Central memory CD4-positive, alpha-beta T cell (primary cell): ENCODE measurements at places on chromosomes 6 and 20.
A peak's percentile ranks its signal among the peaks of the same experiment; 100 is the strongest.

DNA sequence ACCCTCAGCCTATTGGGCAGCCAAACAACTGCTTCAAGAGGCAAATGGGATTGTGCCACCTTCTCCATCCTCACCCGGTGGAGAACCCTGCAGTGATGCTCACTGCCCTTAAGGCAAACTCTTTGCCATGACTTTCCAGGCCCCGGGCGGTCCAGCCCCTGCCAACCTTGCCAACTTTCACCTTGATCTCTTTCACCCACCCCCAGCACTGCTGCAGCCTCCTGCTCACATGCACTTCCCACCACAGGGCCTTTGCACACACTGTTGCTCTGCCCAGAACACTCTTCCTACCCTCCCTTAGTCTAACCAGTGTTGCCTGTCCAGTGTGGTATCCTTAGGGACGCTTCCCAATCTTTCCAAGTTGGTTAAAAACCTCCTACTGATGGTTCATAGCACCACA lies 221.1 kb downstream of the EYA2 start:
- DNase-seq: no peak

DNA sequence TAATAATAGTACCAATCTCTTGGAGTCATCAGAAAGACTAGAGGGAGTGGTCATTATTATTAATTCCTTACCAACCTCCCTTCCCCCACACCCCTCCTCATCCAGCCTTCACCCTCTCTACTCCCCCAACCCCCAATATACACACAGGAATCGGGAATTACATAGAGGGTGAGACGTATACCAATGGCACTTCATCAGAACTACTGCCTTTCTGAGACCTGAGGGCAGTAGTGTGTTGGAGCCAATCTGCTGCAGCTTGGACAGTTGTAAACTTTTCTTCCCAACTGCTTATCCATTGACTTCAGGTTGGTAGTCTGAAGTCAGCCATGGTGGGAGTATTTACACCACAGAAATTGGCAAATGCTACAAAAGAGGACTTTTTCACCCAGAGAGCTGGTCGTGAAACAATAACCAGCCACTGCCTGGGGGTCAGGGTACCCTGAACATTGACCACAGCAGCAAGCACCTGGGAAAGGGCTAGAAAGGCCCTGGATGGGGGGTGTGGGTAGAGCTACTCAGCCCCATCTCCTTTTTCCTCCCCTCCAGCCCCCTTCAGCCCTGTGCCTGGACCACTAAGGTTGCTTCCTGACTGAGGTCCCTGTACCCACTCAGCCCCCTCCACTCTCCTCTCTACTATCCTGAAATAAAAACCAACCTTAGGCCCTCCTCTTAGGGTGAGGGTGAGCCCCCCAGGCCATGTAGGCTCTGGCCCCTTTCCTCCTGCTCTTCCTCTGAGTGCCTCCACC lies 161.5 kb downstream of the MRPL14 start:
- no peak for DNase-seq

DNA sequence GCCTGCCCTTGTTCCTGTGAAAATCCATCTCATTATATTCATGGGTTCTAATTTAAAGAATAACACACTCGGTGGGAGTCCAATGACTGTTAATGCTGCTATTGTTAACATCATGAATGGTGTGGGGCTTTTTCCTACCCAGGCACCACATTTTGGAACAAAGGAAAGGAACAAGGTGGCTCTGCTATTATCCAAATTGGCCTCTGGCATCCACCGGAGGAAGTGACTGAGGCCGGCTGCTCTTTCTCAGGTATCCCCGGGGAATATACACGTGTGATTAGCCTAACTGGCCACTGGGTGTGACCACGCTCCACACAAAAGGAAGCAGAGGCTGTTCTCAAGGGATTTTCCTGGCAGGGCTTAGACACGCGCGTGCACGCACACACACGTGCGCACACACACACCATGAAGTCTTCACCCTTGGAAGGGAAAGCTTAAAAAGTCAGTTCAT lies 601.2 kb upstream of the ARID1B start:
- DNase-seq: no peak

DNA sequence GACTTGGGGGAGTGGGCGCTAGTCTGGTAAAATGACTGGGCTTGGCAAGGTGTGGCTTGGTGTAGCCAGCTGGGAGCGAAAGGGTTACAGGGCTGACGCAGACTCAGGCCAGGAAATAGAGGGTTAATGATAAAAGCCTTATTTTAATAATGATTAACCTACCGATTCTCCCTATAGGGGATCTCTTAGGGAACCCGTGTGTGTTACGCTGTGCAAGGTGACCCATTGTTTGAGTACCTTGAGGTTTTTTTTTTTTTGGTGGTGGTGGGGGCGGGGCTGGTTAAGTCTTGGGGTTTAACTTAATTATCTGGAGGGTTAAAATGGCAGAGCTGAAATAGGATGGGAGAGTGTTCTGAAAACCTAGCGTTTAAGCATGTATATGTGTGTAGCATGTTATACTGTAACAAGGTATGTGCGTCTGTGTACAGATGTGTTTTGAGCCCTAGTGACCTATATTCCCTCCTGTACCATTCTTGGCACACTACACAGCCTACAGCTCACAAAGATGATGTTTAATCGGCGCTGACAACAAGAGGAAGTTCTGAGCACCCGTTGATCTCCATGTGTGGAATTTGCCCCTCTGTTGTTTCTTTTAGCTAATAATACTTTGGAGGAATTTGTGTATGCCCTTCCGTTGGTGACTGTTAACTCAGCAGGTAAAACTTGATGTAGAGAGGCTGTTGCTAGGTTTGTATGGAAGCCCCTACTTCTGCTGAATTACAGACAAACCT lies 1.3 kb downstream of the CARMIL1 start:
- DNase-seq: peak; percentile 3

DNA sequence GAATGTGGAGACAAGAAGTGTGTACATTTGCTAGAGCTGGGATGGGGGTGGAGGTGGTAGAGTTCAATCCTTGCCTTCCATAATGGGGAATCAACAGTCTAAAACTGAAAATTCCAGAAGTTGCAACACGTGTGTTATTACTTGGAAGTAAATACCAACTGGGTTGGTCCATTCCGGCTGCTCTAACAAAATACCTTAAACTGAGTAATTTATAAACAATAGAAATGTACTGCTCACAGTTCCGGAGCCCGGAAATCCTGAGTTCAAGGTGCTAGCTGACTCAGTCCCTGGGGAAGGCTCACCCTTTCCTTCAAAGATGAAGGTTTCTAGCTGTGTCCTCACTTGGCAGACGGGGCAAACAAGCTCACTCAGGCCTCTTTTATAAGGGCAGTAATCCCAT lies 59.0 kb downstream of the RIN2 start:
- DNase-seq: no peak

DNA sequence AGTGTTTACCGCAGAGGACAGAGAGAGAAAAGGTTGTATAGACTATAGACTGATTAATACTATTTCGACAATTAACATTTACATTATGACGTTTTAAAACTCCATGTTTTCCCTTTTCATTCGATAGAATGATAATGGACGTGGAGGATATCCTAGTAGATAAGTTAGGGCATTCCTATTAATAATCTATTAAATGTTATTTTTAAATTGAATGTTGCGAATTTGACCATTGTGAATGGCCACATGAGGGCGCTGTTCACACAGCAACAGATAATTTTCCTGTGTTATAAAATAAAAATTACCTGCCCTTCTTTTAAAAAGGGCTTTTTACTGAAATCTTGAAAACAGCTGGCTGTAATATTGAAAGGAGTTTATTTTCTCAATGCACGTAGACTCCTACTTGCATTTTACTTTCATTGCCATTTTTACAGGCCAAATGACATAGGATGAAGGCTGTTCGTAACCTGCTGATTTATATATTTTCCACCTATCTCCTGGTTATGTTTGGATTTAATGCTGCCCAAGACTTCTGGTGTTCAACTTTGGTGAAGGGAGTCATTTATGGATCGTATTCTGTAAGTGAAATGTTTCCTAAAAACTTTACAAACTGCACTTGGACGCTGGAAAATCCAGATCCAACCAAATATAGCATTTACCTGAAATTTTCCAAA lies 3.3 kb downstream of the ADGRB3 start:
- no peak for DNase-seq

DNA sequence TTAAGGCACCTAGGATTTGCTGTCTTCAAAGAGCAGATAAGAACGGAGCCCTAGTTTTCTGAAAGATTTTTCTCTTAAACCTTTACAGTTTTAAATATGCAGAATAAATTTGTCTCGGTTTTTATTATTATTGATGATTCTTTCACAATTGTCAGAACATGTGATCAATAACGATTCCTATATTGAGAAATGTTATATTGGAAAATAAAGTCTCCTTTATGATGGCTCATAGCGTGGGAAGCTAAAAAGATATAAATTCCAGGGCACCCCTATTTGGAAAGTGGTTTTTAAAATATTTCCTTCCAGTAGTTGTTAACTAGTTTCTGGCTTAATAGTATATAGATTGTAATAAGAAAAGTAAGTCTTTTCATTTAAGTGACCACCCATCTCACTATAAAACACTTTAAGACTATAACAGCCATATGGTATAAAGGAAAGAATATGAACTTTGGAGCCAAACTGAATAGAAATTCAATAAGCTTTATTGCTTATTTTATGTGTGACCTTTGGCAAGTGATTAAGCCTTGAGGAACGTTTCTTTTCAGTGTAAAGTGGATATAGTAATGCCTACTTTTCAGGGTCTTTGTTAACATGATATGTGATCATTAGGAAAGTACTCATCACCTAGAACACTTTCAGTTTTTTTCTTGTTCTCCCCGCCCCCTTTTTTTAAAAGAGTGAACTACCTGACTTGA lies 369.6 kb downstream of the LAMA2 start:
- DNase-seq: no peak

- DNase-seq: no peak
Measured at GRCh38 chr20:44809380-44810060, 826 bp downstream of the RIMS4 start.

- no peak for DNase-seq
Measured at GRCh38 chr20:50202677-50203076, 12.0 kb downstream of the CEBPB start.

- no peak for DNase-seq
Measured at GRCh38 chr6:113451049-113451448, 406.1 kb upstream of the MARCKS start.

DNA sequence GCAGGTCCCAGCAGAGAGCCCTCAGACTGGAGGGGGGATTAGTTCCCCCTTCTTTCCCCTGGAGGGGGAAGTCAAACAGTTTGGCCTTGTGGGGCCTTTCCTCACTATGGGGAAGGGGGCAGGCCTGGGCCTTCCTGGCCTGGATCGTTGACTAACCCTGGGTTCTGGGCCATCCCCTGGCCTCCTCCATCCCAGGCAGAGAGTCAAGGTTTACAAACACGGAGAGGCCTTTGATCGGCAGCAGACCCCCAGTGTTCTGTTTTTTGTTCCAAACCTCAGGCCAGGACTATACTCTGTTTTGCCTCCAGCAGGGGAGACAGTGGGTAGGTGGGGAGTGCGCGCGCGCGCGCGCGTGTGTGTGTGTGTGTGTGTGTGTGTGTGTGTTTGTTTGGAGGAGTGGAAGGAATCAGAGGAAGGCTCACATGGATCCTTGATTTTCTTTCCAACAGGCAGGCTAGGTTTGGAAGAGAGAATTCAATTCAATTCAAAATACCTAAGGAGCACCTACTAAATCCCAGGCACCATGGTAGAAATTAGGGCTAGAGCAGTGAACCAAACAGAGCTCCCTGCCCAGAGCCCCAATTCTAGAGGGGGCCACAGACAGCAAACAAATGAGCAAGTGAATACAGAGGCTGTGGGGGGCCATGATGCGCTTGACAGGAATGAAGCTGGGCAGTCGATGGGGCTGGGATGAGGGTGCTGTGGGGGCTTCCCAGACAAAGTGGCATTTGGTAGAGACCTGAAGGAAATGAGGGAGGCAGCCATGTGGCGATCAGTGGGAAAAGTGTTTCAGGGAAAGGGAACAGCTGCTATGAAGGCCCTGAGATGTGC lies 14.8 kb downstream of the TP53RK start:
- DNase-seq: no peak

DNA sequence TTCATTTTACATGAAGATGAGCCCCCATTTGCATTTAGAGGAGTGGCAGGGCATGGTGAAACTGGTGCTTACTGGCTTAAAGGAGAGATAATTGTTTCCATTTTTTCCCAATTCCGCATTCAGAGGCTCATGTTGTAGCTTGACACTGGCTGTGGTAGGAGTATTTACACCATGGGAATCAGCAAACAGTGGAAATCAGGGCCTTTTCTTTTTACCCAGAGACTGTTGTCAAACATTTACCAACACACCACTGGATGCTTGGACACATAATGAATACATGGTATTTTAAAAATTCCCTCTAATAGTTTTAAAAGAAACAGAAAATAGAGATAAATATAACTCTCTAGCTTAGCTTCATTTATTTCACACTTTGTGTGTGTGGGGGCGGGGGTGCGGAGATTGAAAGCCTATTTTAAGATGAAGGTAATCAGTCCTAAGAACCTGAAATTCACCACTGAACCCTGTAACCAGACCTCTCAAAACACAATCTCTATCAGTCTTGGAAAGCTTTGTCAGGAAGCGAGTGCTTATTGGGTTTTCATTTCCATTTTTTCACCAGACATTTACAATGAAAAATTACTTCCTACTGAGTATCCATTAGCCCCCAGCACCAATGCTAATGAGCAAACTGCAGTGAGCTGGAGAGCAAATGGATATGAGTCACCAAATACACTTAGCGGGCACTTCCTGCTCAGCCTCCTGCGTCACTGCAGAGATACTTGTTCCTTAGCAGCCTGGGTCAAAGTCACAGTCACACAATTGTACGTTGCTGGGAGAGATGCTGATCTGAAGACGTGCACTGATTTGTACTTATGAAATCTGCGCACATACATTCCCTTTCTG lies 532.0 kb downstream of the BCKDHB start:
- no peak for DNase-seq

- no peak for DNase-seq
Measured at GRCh38 chr20:21238818-21239536, 64.2 kb upstream of the XRN2 start.

- DNase-seq: no peak
Measured at GRCh38 chr6:160222491-160222890, 36.1 kb downstream of the SLC22A2 start.

- no peak for DNase-seq
Measured at GRCh38 chr6:45148711-45149341, 179.3 kb upstream of the RUNX2 start.

- DNase-seq: no peak
Measured at GRCh38 chr6:73286752-73287151, 23.8 kb upstream of the KHDC1 start.

DNA sequence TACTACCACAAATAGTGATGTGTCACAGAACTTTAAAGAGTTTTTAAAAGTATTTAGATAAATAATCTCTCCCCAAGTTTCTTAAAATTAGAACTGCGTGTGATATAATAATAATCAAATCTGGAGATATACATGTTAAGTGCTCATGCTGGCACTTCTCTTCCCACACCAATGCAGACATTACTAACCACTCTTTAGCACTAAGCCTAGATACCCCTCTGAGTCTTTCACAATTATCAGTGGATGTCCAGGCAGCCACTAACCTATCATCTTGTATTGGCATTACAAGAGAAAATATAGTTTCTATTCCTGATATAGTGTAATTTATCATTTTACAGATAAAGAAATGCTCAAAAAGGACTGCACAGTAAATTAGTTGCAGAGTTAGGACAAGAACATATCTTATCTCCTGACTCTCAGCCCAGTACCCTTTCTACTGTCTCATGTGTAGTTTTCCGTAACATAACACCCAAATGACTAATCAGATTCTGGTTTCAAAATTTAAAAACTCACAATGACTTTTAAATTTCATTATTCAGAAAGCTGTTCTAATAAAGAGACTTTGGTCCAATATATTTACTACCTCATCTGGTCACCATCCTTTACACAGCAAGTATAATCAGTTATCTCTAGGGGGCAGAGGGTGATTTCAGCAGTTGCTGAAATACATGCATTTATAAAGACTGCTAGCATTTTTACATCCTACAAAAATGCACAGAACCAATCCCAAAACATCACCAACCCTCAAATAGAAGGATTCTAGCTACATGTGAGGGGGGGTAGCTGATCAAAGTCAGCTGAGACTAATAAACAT lies 215.5 kb upstream of the MCHR2 start:
- no peak for DNase-seq
